Fibroblast of the aortic adventitia (primary cell): ENCODE measurements at places on chromosomes 6 and 20. TPM values are rescaled to one million over a fixed set of nuclear protein-coding genes. Genes with fewer than 3 reads are reported as not detected.

The LGSN gene
- not detected in 2 replicates for total RNA-seq

The GPR63 gene
- under 0.01 and 0.27 TPM in 2 replicates for total RNA-seq

The RAB44 gene
- not detected in 2 replicates for total RNA-seq

The CGA gene
- not detected in 2 replicates for total RNA-seq

DNA sequence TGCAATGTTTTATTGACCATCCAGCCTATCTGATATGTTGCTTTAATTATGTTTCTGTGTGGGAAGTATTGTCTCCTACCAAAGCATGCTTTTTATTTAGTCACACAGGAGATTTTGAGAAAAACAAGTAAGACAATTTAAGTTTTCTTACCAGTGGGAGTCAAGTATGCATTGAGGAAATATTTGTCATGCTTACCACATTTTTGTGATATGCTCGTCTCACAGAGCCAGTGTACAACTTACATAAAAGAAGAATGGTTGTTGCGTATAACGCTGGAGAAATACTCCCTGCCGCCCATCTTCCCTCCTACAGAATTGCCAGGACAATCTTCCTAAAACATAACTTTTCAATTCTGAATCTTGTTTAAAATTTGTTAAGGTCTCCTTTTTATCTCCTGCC is 37.1 kb upstream of the FILIP1 start:
- DNase-seq: peak; percentile 29

DNA sequence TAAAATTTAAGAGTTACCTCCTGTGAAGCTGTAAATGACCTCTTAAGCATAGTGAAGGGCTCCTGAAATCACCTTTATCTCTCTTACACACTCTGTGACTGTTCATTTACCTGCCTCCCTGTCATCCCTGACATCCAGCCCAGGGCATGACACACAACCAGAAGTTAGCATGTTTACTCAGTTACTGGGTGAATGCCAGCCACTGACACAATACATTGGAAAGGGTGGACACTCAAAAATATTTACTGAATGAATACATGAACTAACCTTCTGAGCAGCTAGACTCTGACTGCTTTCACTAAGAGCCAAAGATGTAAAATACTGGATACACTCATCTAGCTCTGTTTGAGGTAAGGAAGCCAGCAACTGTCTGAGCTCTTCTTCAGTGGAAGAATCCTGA is 25.3 kb downstream of the SERAC1 start:
- DNase-seq: peak; percentile 85

- DNase-seq: peak; percentile 87
These were observed 116.4 kb downstream of the MYLK4 start for GRCh38 chr6:2634139-2634964.

GRCh38 chr6:147909640-147910039 is 401.1 kb downstream of the SAMD5 start:
- no peak for DNase-seq
